Nephron progenitor cell (in vitro differentiated cells): ENCODE measurements at places on chromosomes 2 and 18.

DNA sequence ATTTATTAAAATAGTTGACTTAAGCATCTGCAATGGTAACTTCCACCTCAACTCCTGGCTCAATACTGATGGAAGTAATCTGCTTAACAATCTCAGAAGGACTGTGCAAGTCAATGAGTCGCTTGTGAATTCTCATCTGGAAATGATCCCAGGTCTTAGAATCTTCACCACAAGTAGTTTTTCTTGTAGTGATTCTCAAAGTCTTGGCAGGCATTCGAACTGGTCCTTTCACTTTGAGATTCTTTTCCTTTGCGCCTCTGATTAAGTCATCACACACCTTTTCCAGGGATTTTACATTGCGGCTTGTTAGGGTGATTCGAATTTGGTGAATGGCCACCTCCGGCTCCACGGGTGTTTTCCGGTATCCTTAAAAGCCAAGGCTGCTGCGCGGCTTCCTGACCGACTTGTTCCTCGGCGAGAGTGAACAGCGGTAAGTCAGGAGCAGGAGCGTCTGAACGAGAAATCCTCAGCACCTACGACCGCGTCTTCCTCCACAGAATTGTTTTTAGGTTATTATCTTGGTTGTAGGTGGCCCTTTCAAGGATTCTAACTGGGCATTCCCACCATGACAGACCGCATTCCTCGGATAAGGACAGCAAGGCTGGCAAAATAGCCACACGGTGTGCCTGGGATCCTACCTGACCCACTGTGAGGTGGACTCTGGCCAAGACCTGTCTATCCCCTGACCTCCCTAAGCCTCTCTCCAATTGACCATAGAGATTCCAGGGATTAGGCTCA, 23.8 kb upstream of the SLC20A1 start:
- DNase-seq: no peak

DNA sequence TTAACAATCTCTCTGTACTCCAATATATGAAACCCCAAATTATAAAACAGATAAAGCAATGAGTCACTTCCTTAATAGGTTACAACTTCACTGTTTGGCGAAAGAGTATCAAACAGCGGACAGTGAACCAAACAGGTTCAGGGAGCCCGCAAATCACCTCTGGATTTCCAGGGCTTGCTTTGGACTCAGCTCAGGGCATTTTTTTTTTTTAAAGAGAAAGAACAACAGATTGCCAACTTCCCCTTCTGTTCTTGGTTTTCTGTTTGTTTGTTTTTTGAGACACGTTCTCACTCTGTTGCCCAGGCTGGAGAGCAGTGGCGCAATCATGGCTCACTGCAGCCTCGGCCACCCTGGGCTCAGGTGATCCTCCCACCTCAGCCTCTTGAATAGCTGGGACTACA, 52.7 kb downstream of the ABCB11 start:
- DNase-seq: no peak

DNA sequence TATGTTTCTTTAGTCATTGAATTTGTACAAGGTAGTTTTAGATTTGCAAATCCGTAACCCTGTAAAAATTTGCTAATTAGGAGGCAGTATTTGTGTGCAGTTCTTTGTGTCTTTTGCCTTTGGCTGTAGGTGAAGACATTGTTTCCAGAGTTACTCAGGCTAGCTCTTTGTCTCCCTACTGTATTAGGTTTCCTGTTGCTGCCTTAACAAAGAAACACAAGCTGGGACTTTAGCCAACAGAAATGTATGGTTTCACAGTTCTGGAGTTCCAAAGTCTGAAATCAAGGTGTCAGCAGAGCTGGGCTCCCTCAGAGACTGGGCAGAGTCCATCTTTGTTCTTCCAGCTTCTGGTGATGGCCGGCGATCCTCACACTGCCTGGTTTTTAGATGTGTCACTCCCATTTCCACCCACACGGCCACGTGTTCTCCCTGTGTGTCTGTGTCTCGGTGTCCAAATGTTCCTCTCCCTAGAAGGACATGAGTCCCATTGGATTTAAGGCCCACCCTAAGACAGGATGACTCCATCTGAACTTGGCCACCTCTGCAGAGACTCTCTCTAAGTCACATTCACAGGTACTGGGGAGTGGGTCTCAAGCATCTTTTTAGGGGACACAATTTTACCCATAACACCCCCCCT, 309.7 kb downstream of the GALR1 start:
- DNase-seq: no peak

GRCh38 chr2:116988303-116988702, 826.2 kb upstream of the DDX18 start:
- no peak for DNase-seq

DNA sequence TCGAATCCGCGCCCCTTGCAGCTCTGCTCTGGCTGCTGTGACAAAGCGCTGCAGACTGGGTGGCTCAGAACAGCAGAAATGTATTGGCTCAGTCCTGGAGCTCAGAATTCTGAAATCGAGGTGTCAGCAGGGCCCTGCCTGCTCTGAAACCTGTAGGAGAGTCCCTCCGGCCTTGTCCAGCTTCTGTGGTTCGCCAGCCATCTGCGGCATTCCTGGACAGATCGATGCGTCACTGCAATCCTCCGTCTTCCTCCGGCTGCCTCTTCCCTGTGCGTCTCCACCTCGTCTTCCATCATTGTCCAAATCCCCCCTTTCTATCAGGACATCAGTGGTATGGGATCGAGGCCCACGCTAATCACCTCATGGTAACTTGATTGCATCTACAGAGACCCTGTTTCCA, 115.2 kb downstream of the RNF144A start:
- no peak for DNase-seq

DNA sequence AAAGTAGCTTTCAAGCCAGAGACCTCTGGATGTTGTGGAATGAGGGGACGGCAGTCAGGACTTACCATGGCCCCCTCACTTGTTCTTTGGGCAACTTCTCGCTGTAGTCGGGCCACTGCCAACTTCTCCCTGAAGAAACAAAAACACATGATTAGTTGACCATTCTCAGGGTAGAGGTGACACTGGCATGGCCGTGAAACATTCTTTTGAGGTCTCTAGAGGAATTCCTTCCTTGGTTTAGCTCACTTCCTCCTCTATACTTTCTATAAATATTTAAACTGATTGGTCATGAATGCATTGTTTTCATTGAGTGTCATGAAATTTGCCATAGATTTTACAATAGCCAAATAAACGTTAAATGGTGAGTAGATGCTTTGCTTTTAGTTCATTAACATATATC, 354.6 kb downstream of the NCKAP5 start:
- DNase-seq: no peak

- no peak for DNase-seq
Observed at GRCh38 chr2:180523621-180524340, 456.6 kb upstream of the UBE2E3 start.

- DNase-seq: no peak
Observed at GRCh38 chr2:172671501-172671900, 64.1 kb upstream of the RAPGEF4 start.

GRCh38 chr18:9337873-9338272, 3.3 kb downstream of the TWSG1 start:
- DNase-seq: no peak

- DNase-seq: no peak
Observed at GRCh38 chr2:40062381-40062780, 283.3 kb upstream of the THUMPD2 start.

GRCh38 chr2:178473373-178473772, 5.0 kb downstream of the FKBP7 start:
- DNase-seq: no peak

- peak; percentile 78 for DNase-seq
Observed at GRCh38 chr18:22169011-22169888, at the start of gene GATA6. GATA6 (plus strand) TSS chr18:22169589; CDS start chr18:22171145, 1,556 bp downstream.

DNA sequence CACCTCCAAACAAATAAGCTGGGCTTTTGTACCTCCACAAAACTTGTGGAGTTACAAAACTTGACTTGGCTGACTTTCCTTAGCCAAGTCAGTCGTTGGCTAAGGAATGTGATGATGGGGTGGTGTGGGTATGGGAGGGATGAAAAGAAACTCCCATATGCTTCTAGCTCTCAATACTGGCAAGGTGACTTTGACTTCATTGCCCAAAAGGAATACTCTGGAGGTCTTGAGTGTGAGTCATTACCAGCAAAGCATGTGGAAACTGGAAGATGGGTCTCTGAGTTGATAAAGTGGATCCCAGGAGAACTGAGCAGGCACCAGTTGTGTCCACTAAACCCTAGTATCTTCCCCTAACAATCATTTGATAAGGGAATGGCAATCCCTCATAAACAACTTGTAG, 226.7 kb downstream of the GULP1 start:
- DNase-seq: no peak

DNA sequence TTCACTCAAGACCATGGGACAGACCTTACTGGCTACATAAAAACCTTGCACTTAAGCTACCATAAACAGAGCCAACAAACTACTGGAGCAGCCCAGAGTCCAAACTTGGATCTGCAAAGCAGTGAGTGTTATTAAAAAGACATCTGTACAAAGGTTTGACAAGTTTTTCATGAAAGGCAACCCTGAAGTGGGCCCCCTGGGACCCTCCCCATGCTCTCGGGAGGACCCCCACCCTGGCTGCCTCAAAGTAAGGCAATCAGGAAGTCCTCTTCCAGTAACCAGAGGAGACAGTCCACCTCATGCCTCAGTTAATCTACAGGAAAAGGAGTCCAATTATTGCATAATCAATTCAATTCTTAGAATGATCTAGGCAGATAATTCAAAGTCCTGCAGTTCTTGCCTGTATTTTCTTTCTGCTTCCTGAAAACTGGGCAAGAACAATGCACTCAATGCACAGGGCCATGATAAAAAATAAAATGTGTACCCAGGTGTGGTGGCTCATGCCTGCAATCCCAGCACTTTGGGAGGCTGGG, 69.7 kb downstream of the TBC1D8 start:
- DNase-seq: no peak

DNA sequence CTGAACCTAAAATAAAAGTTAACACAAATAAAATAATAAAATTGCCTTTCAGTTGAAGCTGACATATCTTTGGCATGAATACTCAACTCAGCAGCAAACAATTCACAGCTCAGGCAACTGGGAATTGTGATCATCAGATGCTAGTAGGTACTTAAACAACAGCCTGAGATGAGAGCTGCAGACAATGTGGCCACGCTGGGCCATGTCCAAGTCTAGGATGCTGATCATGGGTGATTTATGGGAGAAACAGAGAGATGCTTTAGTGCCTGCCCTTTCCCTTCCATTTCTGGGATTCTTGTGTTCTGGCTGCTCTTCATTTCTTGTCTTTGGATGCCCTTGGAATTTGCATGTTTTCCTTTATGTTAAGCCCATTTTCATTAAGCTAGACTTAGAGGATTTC, 212.4 kb upstream of the CWC22 start:
- DNase-seq: no peak

DNA sequence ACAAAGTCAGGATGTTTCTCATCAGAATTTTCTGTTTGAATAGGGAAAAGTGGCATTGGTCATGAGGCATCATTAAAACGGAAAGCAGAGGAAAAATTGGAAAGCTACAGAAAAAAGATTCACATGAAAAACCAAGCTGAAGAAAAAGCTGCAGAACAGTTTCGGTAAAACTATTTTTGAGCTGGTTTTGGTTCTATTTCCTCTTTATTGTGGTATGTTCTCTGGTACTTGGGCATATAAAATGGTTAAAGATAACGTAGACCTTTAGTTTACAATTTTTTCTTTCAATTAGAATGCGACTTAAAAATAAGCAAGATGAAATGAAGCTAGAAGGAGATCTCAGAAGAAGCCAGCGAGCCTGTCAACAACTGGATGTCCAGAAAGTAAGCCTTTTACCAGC, 7.6 kb downstream of the GPATCH11 start:
- no peak for DNase-seq

DNA sequence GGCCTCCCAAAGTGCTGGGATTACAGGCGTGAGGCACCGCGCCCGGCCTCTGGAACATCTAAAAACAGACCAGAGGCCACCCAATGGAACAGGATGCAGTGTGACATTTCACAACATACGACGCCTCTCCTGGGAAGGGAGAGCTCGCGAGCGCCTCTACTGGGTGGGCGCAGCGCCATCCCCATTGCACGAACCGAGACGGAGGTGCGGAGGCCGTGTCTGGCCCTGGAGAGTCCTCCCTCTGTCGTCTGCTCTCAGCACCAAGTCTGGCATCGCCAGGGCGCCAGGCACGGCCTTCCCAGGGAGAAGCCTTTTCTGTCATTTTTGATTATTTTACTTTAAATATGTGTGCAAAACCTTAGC, 9.4 kb upstream of the GBX2 start:
- peak; percentile 72 for DNase-seq

DNA sequence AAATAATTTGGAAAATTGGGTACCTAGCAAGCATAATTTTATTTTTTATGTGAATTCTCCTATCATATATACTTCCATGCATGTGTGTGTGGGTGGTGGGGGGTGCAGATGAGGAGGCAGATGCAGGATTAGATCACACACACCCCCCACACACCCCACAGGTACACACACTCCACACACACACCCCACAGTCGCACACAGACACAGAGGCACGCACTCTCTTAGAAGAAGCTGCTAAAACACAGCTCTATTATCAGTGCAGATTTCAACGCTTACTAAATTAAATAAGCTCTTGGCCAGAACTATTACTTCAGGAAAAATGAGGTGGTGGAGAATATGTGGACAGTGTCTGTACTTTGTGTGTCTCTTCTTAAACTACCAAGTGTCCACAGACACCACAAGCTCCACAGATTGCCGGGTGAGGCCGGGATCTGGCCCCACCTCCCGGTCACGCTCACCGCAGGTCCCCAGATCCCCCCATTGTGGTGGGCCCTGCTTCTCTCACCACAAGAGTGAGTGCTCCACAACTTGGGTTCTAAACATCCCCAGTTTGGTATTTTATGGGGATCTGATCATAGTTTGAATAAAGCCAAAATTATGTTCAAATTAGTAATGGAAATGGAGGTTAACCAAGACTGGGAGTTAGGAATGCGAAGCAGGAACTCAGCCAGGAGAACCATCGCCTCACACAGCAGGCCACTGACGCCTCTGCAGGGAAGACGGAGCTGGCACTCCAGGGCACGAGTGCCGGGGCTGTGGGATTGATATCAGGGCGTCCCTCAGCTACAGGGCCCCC, 102.1 kb downstream of the PXDN start:
- DNase-seq: no peak

GRCh38 chr18:58225101-58225500, 181.1 kb downstream of the NEDD4L start:
- no peak for DNase-seq

- no peak for DNase-seq
Observed at GRCh38 chr2:144548532-144549191, 28.7 kb upstream of the ZEB2 start.

GRCh38 chr2:174868878-174869277, 104.6 kb upstream of the CHRNA1 start:
- no peak for DNase-seq

- DNase-seq: peak; percentile 69
Observed at GRCh38 chr18:62716619-62717168, 1.4 kb downstream of the PHLPP1 start.

DNA sequence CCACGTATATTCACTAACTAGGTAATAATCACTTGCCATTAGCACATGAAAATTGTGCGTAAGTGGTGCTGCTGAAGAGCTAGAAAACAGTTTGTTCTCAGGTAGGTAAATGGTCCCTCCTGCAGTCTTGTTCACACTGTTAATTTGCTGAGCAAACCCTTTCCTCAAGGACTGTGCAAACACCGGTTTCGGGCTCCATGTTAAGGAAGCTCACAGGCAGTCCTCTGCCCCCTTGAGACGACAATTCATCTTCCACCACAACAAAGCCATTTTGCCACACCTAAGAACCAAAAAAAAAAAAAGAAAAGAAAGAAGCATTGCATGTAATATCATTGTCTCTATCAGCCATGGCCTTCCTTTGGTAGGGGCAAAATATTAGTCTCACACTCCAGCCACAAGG, 193.9 kb downstream of the BCL11A start:
- DNase-seq: no peak
